ENCODE measurements at places on chromosomes 3 and 15.

- ATAC-seq = peak; percentile 31
Observed at GRCh38 chr3:126983276-126983652, 349 bp downstream of the PLXNA1 start.

GRCh38 chr3:128804811-128805155 is 74.6 kb upstream of the ACAD9 start:
- no peak for ATAC-seq

DNA sequence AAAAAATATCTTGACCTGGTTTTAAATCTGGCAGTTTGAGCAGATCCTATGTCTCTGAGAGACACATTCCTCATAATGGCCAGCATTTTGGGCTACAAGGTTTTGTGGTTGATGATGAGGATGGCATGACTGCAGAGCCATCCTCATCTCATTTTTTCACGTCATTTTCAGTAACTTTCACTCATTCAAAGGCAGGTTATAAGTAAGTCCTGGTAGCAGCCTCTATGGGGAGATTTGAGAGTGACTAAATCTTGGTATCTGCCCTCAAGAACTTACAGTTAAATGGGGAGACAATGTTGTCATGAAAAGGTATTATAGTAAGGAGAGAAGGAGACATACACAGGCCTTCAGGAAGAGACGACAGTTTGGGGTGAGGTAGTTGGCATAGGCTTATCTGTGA is 14.5 kb downstream of the TIGIT start:
- ATAC-seq = no peak

DNA sequence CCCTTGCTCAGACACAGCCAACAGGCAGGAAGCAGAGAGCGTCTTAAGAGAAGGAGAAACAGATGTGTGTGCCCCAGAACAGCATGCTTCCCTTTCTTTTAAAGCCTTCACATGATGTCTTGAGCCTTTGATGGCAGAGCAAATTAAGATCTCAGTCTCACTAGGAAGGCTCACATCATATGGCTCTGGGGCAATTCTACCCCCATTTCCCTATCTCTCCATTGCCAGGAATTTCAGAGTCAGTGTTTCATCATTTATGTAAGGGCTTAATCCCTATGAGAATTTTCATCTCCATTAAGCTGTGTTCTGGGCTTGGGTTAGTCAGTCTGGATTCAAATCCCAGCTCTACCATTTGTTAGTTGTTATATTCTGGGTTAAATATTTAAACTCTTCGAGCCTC is 41.4 kb upstream of the GLCE start:
- ATAC-seq = no peak

GRCh38 chr3:50003216-50003615 is 63.3 kb downstream of the RBM6 start:
- ATAC-seq = no peak

DNA sequence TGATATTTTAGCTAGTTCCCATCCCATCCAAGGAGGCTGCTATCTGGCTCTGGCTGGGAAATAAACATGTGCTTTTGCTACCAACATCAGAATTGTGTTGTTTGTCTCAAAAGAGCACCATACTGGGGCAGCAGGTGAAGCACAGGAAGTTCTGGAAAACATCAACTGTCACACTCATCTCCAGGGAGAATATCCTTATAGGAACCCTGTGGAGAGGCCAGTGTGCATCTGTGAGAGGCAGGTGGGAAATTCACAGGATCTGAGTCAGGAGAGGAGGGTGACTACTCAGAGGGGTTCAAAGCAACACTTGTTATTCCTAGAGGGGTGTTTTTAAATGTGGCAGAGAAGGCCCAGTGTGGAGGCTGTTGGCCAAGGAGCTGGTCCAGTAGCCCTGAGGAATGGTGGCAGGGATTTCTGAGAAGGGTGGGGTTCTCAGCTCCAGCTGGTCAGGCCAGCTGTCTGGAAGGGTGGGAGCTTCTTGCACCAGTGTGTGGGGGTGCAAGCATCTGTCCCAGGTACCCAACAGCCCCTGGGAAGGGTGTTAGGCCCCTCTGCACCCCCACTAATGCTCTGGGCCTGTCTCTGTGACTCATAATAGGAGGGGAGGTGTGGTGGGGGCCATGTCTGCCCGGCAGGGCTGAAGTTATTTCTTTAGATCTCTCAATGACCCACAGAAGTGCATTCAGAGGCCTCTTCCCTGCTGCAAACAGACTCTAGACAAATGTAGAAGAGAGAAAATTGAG is 28.7 kb downstream of the RPSA start:
- ATAC-seq = no peak

- peak; percentile 80 for ATAC-seq
Observed at GRCh38 chr15:91867581-91868026, 14.1 kb downstream of the SLCO3A1 start.

- ATAC-seq = no peak
Observed at GRCh38 chr3:33848624-33849347, 50.4 kb downstream of the PDCD6IP start.
